ENCODE measurements at places on chromosomes 12 and 14. TPM values are rescaled to one million over a fixed set of nuclear protein-coding genes. Genes with fewer than 3 reads are reported as not detected.

ASCL1 gene
- total RNA-seq, result not detected

KRT79 gene
- total RNA-seq, result not detected

PLEKHD1 gene
- 0.12 TPM for total RNA-seq

SDR39U1 gene
- 107 TPM for total RNA-seq

BEGAIN gene
- not detected for total RNA-seq

PDE3A gene
- total RNA-seq, result not detected

CALCOCO1 gene
- total RNA-seq, result 179 TPM

KRT77 gene
- total RNA-seq, result not detected

GALNT6 gene
- 8.5 TPM for total RNA-seq

SERPINA10 gene
- total RNA-seq, result not detected

TCP11L2 gene
- total RNA-seq, result 306 TPM

SERPINA6 gene
- not detected for total RNA-seq

PRPF40B gene
- 23.6 TPM for total RNA-seq

TSPAN19 gene
- total RNA-seq, result not detected

SLC7A8 gene
- 1.1 TPM for total RNA-seq

RASAL1 gene
- total RNA-seq, result 13.9 TPM

Data from B cell (primary cell).